ENCODE measurements at places on chromosomes 1 and 21.

DNA sequence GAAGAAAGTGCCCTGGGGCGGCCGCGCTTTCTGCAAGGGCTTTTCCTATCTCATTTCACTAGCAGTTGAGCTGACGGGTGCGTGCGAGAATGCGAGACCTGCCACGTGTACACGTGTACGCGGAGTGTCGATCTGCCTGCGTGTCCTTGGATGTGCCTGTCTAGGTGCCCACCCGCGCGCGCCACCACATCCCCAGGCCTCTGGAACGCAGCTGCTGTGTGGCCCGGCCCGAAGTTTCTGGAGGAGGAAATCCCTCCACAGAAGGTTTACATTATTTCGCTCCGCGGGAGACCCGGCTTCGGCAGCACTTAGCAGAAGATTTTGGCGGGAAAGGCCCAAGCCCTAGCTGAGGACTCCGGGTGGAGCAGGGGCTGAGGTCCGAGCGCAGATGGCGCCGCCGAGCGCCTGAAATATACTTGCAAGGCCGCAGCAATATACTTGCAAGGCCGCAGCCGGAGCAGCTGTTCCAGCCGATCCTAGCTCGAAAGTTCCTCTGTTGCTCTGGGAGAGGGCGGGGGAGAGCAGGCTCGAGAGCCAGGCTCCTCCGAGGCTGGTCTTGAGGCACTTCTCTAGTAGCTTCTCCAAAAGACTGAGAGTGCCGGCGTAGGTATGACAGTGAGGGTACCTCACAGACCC lies 3.9 kb downstream of the TBX15 start:
- no peak for DNase-seq

DNA sequence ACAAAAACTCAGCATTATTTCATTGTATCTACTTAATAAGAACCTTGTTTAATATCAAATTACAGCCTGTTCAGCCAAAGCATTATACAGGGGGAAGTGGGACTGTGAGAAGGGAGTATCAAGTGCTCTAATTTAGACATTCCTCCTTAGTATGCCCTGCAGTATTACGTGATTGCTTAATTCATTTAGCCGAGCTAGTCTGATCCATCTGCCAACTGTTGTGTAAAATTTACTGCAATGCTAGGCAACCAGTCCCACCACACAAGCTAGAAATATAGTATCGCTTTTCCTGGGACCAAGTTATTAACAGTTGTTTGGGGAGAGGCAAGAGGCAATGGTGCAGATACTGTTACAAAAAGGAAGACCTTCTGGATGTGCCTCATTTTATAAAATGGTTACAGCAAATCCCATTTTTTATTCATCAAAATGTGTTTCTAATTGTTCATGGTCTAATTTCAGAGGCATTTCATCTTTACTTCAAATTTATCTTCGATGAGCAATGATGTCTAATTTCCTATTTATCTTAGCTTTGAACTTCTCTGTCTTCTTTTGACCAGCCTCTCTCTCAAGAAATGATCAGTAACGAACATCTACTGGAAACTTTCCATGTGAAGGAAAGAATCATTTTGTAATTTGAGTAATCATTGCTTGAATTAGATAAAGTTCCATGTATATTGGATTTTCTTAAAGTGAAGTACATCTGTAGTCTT lies 283.3 kb downstream of the DUSP10 start:
- no peak for DNase-seq

GRCh38 chr1:200279810-200280411 lies 129.9 kb downstream of the ZNF281 start:
- no peak for DNase-seq

GRCh38 chr1:109659997-109660690 lies 4.2 kb downstream of the GSTM4 start:
- DNase-seq = no peak

DNA sequence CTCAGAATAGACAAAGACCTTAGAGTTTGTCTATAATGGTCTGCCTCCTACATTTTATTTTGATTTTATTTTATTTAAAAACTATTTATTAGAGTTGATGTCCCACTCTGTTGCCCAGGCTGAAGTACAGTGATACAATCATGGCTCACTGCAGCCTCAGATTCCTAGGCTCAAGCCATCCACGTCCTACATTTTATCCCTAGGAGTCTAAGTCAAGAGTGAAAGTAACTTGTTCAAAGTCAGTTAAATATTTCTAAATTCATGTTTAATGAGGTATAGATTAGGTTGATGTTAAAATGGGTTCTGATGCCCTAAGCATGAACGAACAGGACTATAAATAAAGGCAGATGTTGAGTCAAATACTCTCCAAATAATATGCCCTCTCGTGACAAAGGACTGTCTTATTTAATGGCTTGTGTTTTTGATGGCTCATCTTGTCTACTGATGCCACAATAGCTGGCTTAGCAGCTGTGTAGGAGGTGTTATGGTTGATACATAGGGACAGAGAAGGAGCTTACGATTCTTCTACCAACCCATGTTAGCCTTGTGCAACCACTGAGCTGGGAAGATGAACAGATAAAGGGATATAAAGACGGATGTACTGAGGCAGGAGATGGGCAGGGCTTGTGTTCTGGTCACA lies 66.0 kb upstream of the CR1L start:
- no peak for DNase-seq

DNA sequence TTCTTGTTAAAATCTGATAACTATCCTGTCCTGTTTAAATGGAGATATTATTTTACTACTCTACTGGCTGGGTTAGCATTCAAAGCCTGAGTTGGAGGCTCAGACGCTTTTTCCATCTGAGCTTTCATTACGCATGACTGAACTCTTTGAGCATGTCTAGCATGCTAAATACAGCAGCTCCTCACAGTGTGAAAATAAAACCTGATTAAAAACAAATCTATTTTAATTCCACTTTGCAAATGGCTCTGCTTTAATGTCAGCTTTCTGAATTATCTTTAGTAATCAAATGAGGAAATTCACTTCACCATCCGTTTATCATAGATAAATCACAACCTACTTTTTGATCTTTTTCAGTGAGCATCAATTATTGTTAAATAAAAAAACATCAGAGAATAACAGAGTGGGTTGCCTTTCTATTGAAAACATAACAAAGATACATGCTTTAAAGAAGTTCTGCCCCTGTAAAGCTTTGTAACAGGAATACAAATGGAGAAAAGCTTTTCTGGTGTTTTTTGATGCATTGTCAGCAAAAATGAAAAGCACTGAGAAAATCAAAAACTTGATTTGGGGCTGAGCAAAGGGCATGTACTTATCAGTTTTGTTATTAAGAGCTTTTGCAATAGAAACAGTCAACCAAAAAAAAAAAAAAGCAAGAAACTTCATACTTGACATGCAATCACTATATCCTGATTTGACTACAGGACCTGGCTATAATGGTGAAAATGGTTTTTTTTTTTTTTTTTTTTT lies 3.5 kb upstream of the SPEN start:
- DNase-seq = no peak

DNA sequence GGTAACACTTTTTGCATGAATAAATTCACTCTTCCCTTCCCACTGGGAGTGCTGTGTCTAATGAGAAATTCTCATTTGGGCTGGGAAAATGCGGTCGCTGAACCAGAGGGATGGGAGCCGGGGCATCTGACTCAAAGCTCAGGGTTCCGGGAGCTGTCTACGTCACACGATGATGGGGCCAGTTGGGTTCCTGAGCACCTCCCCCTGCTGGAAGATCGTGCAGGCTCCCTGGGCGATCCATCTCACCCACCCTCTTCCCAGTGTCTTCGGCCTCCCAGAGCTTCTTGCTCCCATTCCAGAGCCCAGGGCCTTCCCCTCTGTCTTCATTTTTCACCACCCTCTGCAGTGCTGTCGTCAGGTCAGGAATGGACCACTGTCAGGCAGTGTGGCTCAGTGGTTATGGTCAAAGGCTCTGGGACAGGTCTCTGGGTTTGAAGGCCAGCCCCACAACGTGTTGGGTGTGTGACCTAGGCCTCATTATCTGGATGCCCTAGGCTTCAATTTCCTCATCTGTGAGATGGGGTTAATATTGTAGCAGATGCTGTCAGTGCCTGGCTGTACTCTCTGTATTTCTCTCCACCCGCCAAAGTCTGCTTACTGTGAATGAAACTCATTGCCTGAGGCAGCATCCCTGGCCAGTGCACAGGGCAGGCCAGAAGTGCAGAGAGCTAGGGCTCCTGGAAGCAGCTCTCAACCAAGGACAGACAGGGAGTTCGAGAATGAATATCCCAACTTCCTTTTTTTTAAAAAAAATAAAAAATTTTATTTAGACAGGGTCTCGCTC lies 31.8 kb downstream of the IGSF21 start:
- no peak for DNase-seq

- DNase-seq = no peak
Observed at GRCh38 chr1:229619002-229619401, 6.9 kb downstream of the TAF5L start.

DNA sequence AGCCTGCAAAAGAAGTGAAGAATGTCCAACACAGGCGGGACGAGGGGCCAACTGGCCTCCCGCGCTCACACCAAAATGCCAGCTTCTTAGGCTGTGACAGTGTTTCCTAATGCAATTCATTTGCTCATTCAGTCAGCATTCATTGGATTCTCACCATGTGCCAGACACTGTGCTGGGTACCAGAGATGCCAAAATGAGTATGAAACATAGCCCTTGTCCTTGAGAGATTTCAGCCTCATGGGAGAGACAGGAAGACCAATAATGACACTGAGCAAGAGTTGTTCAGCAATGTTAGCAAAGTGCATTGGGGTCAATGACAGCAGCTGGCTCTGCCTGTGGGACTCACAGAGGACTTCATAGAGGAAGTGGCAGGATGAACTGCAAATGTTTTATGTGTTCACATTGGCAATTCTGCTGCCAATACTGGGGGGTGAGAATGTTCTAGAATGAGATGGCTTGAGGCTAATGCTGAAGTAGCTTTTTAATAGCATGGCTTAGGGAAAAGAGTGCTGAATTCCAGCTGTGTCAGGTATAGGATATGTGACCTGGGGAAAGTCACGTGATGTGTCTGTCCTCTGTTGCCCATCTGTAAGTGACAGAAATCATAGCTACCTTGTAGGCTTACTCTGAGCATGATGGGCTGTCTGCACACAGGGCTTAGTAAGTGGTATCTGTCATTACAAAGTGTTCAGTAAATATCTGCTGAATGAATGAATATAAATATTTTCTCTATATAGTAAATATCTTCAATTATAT lies 58.3 kb upstream of the KIF26B start:
- DNase-seq = no peak

DNA sequence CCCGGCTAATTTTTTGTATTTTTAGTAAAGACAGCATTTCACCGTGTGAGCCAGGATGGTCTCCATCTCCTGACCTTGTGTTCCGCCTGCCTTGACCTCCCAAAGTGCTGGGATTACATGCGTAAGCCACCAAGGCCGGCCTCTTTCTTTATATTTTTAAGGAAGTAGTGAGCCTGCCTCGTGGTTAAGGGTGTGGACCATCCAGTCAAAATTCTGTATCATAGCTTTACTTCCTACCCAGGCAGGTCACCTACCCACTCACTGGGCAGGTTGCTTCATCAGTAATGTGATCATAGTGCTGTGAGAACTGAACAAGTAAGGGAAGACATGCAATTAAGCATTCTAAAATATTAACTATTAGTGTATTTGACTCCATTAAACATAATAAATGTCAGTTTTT lies 8.1 kb upstream of the ACOT7 start:
- DNase-seq = no peak

GRCh38 chr1:29234471-29234870 lies 1.9 kb upstream of the PTPRU start:
- no peak for DNase-seq

DNA sequence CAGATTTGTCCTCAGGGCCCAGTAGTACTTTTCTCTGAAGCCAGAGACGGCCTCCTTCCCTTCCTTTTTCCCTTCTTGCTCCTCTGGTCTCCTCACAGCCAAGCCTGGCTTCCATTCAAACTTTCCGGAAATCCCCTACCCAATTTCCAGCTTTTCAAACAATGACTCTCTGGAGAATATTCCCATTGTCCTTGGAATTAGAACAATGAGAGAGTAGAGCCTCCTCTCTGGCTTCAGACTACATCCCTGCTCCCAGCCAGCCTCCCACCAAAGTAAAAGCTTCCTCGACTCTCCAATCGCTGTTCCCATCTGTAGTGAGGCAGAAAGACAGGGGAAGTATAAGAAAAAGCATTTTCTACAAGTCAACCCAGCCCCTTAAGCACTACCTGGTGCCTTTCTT lies 77.7 kb upstream of the SOX13 start:
- DNase-seq = no peak

DNA sequence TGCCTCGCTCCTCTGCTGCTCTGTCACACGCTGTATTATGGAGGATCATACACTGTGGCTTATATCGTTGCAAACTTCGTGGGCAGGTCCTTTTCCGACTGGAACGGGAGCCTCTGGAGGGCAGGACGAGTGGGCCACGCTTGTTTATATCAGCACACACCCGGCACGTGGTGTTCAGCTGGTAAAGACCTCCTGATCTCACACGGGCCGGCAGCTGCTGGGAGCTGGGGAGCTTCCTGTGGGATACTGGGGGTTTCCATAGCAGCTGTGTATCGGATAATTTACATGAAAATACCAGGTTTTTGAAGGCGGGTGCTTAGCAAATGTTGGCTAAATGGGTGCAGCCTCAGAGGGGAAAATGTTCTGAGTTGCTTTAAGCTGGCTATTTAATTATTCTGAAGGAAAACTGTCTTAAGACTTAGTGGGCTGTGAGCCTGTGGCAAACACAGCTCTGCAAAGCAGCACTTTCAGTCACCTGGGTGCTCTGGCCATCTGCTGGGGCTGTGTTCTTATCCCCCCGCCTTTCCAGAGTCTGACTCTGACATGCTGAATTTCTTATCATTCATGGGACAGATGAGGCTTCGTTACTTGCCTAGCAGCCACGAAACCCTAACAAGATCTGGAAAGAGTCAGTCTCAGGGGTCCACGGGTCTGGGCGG lies 103.6 kb upstream of the GCLM start:
- DNase-seq = no peak

Measured in activated naive CD4-positive, alpha-beta T cell (primary cell).